ENCODE measurements at places on chromosomes 12 and 14.

GRCh38 chr12:6774499-6775062 is 2.3 kb downstream of the LAG3 start:
- DNase-seq, result no peak

GRCh38 chr12:20030826-20031225 is 337.5 kb upstream of the PDE3A start:
- DNase-seq, result no peak

GRCh38 chr14:35155962-35156361 is 33.6 kb downstream of the PRORP start:
- DNase-seq, result peak; percentile 21

DNA sequence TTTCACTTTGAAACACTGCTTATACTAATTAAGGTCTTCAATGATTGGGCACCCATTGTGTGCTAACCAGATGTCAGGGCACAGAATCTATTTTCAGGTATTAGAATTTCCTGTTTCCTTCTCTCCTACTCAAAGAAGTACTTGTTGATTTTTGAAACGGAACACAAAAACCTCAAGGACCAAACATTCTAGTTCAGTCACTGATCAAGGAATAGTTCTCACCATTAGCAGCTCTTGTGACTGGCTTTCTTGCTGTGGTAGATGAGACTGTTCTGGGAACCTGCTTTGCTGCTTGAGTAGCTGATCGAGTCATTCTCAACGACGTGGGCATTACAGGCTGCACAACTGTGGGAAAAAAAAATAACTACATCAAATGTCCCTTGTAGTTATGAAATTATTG is 11.0 kb downstream of the DLGAP5 start:
- DNase-seq, result no peak

DNA sequence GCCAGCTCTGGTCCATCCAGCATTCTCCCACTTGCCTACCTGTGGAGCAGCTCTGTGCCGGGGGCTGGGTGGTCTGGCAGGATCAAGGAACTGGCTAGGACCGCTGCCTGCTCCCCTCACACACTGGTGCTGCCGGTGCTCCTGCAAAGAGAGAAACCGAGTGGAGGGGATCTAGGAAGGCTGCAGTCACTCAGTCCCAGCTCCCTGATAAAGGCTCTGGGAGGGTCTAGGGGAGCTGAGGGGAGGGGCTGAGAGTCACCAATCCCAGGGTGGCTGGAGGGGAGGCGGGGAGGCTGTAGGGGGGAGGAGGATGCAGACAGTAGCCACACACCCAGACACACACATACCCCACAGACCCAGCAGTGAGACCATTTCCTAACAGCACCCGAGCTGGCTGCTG is at the start of gene TAC3:
Gene TAC3 (minus strand): TSS at position 182 of the 400 bp plus-strand sequence. CDS start 732 bp downstream, outside the sequence.
- no peak for DNase-seq

DNA sequence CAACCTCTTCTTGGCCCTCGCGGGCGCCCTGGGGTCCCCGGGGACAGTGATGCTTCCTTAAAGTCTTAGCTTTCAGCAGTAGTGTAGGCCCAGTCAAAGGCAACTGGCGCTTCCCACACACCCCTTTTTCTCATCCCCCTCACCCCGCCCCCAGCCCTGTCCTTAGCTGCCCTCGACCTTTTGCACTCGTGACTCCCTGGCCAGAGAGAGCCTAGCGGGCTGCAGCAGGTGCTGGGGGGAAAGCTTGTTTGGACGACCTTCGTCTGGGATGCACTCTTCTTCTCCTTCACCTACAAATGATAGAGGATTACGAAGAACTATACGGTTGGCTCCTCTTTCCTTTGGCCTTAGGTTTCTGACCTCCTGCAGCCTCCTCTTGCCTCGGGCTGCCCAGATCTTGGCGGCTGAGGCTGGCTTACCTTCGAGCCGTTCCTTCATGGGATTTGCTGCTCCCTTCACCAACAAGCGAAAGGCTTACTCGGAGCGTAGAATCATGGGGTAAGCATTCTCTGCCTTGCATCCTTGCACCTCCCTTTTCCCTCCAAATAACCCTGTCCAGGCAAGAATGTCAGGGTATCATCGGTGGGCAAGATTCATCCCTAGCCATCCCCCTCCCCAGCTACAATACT is 815 bp downstream of the COQ10A start:
- DNase-seq, result no peak

- no peak for DNase-seq
These were observed 37.8 kb upstream of the ATF7IP start for GRCh38 chr12:14327711-14328110.

GRCh38 chr12:32864731-32865130 is 31.8 kb downstream of the PKP2 start:
- DNase-seq, result no peak

- DNase-seq, result peak; percentile 57
These were observed 7.9 kb upstream of the NAA25 start for GRCh38 chr12:112116232-112117060.

GRCh38 chr14:104150136-104151025 is 12.0 kb downstream of the KIF26A start:
- peak; percentile 99 for DNase-seq

- no peak for DNase-seq
These were observed 53.1 kb downstream of the TSPAN11 start for GRCh38 chr12:30979371-30980259.

DNA sequence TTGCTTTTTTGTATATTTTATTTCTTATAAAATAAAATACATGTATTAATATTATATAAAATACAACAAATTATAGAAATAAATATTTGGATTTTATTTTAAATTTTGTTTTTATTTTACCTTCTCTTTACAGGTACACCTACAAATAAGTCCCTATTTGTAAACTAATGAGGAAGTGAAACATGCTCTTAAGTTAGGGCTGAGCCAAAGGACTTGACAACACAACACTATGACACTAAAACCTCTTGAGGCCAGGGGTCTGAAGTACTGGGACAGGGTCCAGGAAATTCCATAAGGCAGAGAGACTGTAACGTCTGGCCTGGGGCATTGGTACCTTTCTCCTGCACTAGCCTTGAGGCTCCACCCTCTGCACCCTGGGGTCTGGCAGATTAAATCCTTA is 293.2 kb downstream of the FOXN3 start:
- no peak for DNase-seq
